ENCODE measurements at places on chromosomes 3 and 15.

- no peak for DNase-seq
These were observed 10.1 kb downstream of the MCM2 start for GRCh38 chr3:127608362-127608718.

- DNase-seq, result no peak
These were observed 5.9 kb upstream of the RPS27L start for GRCh38 chr15:63163217-63163616.

GRCh38 chr3:168104361-168104760 lies 8.6 kb upstream of the GOLIM4 start:
- no peak for DNase-seq

DNA sequence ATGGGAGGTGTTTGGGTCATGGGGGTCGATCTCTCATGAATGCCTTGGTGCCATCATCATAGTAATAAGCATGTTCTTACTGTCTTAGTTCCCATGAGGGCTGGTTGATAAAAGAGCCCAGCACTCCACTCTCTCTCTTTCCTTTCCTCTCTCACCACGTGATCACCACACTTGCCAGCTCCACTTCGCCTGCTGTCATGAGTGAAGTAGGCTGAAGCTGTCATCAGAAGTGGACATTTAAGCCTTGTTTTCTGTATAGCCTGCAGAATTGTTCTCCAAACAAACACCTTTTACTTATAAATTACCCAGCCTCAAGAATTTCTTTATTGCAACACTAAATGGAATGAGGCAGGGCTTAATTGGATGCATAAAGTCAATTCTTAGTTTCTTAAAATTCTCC lies 6.1 kb downstream of the OR5H1 start:
- no peak for DNase-seq

DNA sequence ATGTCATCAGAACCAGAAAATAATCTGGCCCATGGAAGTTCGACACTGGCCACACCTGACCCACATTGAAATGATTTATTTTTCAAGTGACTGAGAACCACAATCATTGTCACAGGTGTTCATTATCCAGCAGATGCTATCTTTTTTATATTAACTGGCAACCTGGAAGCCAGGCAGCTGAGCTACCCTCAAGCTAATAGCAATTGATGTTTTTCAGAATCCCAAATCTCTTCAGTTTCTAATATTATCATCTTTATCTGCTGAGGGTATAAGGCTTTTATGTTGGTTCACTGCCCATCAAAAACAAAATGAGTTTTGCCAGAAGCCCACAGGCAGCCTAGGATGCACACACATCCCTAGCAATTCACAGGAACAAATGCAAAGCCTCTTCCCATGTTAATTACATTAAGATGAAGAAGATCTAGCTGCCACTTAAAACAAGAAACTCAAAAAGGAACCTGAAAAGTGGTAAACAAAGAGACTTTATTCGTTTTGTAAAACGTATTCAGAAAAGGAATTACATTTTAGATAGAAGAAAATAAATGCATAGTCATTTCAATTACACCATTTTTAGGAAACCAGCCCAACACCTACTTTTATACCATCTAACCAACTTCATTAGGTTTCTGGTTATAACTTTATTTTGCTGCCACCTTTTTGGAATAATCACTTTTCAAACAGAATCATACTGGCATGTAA lies 40.9 kb upstream of the STRIT1 start:
- no peak for DNase-seq

GRCh38 chr3:72485641-72486040 lies 362.6 kb downstream of the SHQ1 start:
- DNase-seq, result no peak

- no peak for DNase-seq
These were observed 33.7 kb downstream of the SLC24A1 start for GRCh38 chr15:65655457-65655856.

DNA sequence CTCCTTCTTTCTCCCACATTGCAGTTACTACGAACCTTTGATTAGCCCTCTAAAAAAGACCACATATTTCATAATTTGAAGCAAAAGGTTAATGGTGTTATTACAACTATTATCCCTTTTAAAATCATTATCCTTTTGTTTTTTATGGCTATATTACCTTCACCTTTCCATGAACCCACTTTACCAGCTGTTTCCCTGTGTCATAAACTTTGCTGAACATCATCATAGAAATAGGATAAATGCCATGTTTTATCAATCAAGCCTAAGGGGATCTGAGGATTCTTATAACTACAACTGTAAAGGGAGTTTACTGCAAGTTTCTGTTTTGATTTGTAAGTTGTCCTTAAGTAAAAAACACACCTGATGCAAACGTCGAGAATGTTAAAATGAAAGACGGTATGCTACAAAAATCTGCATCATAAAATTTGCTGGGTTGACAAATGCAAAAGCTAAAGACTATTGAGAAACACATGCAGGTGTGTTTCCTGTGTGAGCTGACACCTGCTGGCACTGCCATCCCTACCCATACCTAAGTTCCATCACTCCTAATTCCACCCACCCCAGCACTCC lies 39.1 kb upstream of the ARRDC4 start:
- DNase-seq, result no peak

DNA sequence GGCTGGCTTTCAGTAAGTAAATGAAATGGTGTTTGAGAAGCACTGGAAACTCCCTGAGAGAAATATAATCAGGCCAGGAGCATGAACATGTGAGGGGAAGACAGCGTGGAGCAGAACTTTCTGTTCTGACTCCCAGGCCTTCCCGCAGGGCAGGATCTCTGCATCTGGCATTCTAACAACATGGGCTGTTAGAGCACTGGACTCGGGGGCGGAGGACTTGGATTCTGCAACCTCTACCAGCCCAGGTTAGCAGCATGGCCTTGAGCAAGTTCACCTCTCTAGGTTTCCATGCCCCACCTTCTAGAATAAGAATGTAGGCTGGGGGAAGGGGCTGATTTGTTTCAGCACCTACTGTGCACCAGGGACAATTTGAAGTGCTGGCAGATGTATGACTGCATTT lies 12.5 kb upstream of the BFSP2 start:
- no peak for DNase-seq

DNA sequence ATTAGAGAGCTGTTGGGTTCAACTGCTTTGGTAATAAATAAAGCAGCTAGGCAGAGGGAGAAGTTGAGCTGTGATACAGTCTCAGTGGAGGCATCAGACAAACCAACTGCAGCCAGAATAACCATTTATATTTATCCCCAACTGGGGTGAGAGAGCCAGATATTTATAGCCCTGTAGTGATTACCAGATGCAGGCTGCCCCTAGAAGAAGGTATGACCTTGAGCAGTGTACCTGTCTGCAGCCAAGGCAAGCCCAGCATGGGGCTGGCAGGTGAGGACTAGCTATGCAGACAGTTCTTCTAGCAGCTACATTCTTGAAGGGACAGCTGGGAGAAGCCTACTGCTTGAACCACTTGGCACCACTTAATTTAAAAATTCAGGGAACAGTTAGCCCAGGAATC lies 144.4 kb upstream of the EPHA3 start:
- no peak for DNase-seq

GRCh38 chr15:66854012-66854965 lies 152.3 kb downstream of the SMAD6 start:
- DNase-seq, result no peak

GRCh38 chr15:69090197-69090948 lies 70.1 kb upstream of the GLCE start:
- DNase-seq, result no peak

GRCh38 chr3:141129049-141129448 lies 77.9 kb downstream of the SPSB4 start:
- DNase-seq, result no peak

- DNase-seq, result no peak
These were observed 1.4 kb downstream of the MTMR10 start for GRCh38 chr15:30990036-30990435.

- no peak for DNase-seq
These were observed 19.2 kb upstream of the KPNA1 start for GRCh38 chr3:122533931-122534334.

DNA sequence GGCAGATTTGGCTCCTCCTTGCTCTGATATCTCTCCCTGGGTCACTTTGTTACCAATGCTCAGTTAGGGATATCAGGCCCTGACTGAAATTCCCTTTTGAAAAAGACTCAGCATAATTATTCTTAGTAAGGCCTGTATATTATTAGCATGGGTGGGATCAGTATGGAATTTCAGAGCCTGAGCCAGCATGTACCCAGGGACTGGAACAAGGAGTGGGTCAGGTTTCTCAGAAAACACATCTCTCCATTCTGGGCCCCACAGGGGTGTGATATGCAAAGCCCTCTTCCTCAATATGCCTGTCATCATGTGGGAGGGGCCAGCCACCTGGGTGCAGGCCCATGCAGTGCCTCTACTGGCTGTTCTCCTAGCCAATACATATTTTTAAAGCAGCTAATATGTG lies 423.2 kb downstream of the EPHB1 start:
- DNase-seq, result no peak

DNA sequence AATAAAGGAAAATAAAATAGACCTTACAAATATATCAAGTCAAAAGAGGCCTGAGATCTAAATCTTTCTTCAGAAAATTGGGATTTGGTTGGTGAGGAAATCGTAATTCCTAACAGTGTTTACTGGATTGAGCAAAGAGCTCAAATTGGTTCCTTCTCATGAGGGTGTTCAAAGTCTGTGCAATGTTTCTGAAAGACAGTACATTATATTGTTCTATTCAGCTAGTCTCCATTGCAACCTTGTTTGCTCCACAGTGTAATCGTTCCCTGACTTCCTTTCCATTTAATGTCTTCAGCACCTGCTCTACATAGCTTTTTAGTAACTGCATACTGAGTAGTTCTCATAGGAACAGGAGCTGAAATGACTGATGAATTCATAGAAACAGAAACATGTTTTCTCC lies 326.8 kb downstream of the SUCLG2 start:
- no peak for DNase-seq

GRCh38 chr15:90479656-90480055 lies 50.1 kb upstream of the CRTC3 start:
- no peak for DNase-seq

GRCh38 chr3:50466177-50466576 lies 37.3 kb downstream of the CACNA2D2 start:
- DNase-seq, result no peak

DNA sequence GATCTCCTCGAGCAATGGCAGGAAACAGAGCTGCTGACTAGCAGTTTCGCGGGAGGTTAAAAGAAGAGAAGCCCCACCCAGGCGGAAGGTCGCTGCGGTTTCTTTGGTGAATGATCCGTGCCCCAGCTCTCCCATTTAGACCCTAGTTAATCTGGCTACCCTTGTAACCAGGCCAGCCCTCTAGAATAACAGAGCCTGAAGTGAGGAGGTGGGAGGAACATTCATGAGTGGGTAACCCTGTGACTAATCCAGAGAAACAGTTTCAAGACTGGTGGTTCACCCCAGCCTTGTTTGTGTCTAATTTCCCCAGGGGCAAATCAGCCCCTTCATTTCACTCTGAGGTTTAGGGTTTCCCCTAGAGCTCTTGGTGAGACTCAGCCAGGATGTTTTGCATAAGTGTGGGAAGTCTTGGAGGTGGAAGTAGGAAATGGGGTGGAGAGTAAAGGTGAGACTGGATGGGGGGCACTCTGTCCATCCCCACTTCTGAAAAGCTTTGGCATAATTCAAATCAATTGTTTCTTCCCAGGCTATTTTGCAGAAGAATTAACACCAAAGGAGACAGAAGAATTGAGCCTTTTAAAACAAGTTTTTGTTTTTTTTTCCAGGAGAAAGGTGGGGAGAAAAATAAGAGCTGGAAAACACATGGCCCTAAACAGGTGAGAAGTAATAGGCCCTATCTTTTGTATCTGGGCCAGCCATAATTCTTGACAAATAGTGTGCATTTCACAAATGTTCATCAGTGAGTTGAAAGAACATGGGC lies 303.1 kb downstream of the RPLP1 start:
- DNase-seq, result no peak

- DNase-seq, result no peak
These were observed 8.4 kb downstream of the ITGB5 start for GRCh38 chr3:124878561-124879336.

DNA sequence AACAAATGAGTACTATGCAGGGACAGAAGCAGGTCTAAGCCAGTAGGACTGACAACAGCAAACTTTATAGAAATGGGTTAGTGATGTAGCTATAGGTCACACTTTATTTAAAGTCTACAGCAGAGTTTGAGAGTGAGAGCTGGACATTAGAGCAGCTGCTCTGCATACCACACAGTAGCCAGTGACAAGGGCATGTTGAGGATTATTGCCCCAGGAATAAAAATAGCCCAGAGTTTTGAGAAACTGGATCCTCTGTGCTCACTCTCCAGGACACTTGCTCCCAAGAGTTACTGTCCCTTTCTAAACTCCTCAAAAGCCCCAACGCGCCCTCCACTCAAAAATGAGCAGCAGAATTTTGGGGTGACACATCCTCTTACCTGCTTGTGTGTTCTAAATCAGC lies 21.1 kb downstream of the LRTM1 start:
- DNase-seq, result no peak

- DNase-seq, result no peak
These were observed 32.2 kb upstream of the IL20RB start for GRCh38 chr3:136925425-136926190.

DNA sequence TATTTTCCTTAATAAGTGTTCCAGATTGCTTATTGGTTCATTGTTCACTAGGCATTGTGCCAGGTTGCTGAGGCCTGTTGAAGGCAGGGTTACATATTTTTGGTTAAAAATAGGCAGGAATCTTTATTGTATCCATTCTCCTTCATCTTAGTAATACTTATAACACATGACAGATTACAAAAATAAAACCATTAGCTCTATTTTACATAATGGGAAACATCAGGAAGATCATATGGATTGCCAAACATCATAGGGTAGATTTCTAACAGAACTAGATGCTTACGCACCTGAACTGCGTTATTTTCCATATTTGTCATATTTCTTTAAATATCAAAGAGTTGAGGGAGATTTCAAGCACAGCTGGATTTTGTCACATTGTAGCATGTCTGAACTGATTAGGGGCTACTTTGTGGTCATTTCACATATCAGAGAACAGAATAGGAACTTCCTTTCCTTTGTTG lies 462.9 kb upstream of the SGO1 start:
- no peak for DNase-seq

GRCh38 chr3:189563853-189564563 lies 67.2 kb upstream of the TP63 start:
- DNase-seq, result no peak

- no peak for DNase-seq
These were observed 504 bp upstream of the PDHB start for GRCh38 chr3:58434168-58434504.

DNA sequence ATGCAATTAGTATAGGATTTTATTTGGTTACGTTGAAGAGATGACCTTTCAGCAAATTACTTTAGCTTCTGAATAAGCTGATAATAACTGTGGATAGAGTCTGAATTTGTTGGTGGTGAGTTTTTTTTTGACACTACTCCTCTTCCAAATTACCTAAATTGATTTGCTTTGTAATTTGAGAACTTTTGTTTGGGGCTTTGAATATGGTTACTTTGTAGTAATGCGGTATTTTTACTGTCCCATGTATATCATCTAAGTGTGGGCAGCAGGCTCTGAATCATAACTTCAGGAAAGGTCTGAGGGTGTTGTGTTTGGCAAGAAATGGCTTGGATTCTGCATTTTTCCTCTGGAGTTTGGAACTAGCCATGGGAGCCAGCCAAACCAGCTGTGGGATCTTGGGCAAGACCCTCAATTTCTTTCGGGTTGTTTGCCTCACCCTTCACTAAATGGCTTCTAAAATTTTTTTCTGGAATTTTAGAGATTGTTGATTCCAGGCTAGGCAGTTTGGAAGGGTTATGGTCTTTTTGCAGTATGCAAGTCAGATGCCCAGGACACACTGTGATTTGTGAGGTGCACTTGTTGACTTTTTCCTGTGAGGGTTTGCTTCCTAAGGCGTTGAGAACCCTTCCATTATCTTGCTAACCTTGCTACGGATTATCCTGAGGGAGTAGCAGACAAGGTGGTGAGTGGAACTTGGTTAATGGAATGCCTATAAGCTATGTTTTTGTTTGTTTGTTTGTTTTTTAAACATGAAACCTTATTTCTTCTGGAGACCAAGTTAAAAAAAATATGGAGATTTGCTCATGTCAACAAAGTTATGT lies 10.4 kb downstream of the PTPRG start:
- no peak for DNase-seq
